ENCODE measurements at places on chromosomes 7 and 10.

DNA sequence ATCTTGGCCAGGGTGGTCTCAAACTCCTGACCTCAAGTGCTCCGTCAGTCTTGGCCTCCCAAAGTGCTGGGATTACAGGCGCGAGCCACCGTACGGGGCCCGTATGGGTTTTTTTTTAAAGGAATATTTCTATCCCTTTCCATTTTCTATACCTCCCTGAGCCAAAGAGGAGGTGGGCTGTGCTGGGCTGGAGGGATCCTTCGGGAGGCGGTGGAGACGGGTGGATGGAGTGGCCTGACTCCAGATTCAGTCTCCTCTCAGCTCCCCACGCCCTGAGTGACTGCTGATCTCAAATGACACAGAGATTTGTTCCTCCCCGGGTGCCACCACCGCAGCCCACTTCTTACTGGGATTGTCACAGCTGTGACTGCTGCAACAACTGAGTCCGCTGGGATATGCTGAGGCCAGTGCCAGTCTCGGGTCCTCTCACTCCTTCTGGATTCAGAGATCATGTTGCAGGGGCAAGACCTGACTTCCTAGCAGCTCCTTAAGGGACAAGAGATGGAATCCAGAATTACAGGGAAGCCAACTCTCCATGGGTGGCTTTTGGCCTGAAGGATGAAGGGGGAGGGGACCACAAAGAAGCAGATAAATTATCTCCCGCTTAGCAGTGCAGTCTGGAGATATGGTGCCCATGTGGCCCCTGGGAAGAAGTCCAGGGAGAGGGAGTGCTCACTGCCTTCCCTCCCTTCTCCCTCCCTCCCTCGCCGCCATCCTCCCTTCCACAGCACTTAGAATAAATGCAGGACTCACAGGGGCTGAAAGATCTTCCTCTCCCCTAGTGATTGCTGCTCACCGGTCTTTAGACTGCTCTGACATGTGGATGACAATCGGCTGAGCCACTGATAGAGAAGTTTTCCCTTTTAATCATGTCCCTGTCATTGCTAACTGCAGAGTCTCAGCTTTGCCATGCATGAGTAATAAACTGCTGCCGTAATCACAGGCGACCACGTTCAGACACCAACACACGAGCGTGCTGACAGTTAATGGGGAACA, 14.3 kb downstream of the GALNT17 start:
- DNase-seq, result no peak

DNA sequence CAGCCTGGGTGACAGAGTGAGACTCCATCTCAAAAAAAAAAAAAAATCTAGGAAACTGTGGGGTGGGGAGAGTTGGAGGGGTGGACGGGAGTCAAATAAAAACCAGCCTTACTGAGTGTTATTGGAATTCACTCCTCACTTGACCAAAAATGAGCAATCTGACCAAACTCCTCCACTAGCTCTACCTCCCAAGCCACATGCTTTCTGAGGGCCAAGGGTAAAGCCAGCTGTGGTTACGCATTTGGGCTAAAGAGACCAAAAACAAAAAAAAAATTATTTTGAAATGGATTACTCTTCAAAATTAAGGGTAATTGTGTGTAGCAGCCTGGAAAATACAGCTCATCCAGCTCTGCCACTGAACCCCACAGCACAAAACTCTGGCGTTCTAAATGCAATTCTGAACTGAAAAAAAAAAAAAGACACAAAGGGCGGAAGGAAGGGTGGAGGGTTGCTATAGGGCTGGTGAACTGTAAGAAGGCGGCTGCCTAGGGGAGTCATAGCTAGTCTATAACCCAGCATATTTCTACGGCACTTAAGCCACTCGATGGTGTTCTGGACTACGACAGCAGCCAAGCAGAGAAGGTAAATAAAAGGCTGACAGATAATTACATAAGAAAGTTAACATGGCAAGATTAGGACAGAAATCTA, 7.8 kb downstream of the ELMO1 start:
- DNase-seq, result no peak

GRCh38 chr7:22433710-22434460, 66.1 kb downstream of the STEAP1B start:
- no peak for DNase-seq

DNA sequence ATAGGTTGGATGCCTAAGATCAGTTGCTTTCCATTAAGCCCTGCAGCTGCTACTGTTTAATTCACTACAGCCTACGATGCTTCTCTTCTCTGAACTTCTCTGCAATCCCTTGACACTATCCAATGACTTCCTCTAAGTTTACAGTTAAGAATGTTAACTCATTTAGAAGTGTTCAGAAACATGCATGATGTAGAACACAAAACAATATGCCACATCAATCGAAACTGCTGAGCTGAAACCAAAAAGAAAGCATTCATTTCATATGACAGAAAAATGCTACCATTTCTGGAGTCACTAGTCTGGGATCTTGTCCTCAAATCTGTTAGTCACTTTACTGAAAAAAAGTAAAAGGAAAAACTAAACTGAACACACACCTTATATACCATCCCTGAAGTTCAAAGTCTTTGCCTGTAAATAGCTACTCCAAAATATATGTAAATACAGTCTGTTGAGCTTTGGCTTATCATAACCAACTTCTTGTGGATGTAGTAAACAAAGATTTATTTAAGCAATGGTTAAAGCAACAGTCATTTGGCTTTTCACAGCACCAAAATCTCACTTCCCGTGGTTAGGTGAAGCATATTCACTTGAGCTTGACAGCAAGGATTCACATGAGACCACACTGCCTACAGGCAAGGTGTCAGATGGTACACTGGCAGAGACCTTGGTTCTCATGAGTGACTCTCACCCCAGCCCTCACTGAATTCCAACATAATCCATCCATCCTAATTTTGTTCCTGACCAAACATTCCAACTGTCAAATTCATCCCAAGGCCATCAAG, 187.0 kb downstream of the PPP1R17 start:
- no peak for DNase-seq

DNA sequence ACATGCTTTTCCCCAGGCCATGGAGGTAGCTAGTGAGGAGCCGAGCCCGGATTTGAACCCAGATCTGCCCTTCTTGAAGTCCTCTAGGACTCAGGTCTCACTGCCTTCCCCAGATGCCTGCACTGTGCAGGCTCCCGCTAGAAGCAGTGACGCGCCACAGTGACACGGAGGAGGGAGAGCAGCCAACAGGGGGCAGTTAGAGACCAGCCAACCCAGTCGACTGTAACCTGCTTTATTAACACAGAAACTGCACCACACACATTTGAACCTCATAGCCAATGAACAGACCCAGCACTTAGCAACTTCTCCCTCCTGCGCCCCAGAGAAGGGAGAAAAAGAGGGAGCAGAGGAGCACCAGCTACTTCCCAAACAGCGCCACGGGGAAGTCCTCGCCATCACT, 27.4 kb downstream of the PILRA start:
- no peak for DNase-seq

DNA sequence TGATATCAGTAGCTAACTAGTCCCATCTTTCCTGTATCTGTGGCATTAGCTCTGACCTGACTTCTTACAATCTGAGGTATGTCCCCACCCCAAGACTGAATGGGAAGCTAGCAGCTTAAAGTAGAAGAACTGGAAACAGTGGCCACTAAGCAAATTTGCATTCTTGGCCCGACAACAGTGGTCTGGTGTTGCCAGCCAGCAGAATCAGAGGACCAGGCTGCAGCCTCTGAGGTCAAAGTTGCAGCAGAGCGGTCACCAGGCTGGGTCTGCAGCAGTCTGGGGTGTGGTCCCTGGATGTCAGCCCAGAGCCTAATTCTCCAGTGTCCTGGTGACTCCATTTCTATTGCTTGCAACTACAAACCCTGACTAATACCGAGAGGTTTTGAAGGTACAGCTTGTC, 26.3 kb downstream of the FAM107B start:
- no peak for DNase-seq

DNA sequence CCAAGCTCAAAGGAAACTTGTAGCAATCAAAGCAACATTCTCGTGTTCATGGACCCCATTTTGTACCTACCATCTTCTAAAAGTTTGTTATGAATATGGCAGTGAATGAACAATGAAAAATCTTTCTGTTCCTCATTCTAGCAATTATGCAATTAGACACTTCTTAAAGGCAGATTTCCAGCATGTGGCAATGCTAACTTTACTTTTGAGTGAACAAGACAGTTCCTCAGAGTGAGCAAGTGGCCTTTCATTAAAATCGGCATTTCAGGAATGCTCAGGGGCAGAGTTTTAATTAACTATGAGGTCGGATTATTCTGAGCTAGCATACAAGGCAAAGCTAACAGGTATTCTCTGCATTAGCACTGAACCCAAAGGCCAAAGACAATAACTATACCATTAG, 48.4 kb upstream of the NFE2L3 start:
- DNase-seq, result no peak

GRCh38 chr7:100357131-100357561, 771 bp upstream of the PILRB start:
- DNase-seq, result no peak

- DNase-seq, result peak; percentile 37
Observed at GRCh38 chr10:87578842-87579401, 74.2 kb downstream of the MINPP1 start.

DNA sequence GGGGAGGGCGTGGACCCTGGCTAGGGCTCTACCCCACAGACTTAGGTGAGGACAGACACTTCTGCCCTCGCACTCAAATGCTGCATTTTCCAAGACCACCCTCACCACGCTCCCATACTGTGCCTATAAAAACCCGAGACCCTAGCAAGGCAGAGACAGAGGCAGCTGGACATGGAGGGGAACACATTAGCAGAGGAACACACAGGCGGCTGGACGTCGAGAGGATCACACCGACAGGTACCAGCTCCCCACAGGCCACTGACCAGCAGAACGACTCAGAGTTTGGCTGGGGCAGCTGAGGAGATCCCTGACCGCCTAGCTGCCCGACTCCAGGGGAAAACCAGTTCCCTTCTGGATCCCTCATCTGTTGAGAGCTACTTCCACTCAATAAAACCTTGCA, 338.2 kb upstream of the SMIM30 start:
- DNase-seq, result no peak

- no peak for DNase-seq
Observed at GRCh38 chr10:80518807-80519360, 18.8 kb upstream of the SH2D4B start.

- DNase-seq, result no peak
Observed at GRCh38 chr10:79353000-79353406, 5.7 kb downstream of the PPIF start.

- DNase-seq, result no peak
Observed at GRCh38 chr7:45098983-45099839, 10.4 kb upstream of the NACAD start.

GRCh38 chr10:103739039-103739764, 116.2 kb downstream of the SH3PXD2A start:
- DNase-seq, result peak; percentile 92

DNA sequence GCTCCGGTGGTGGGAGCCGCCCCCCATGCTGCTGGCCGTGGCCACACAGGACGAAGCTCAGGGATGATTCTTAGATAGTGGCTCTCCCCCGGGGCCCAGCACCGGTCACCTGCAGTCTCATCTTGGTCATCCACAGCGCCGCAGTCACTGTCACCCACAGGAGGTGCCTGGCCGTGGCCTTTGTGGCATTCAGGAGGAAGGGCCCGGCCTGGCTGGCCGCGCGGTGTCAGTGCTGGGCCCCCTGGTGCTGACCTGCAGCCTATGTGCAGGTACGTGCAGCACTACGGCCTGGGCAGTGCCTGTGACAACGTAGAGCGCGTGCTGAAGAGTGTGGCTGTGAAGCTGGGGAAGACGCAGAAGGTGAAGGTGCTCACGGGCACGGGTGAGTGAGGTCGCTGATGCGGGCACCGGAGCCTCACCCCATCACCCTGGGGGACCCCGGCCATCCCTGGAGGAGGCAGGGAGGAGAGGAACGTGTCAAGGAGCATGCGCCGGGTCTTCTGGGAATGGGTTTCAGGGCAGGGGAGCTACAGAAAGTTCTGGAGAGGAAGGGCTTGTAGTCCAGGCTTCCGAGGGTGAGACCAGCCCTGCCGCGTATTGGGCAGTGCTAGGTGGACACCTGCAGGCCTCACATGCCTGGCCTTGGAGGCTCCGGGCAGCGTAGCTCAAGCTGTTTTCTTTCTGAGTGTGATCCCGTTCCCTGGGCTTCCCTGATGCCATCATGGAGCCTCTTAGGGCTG, 5.0 kb downstream of the SPRN start:
- no peak for DNase-seq

DNA sequence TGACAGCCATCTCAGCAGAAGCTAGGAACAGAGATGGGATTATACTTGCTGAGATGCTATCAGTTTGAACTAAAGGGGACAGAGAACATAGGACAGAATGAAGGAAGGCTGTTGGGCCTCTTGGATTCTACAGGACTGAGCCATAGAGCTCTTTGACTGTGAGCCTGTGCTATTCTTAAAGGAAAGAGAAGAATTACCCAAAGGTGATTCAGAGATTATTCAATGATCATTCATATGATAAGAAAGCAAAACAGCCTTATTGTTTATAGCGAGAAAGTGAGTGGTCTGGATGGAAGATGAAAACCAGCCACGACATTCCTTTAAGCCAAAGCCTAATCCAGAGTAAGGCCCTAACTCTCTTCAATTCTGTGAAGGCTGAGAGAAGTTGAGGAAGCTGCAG, 69.7 kb upstream of the NEUROD6 start:
- DNase-seq, result no peak

GRCh38 chr10:114289096-114289436, 50.0 kb downstream of the VWA2 start:
- no peak for DNase-seq

- DNase-seq, result peak; percentile 13
Observed at GRCh38 chr10:58189269-58189668, 78.4 kb downstream of the IPMK start.

- no peak for DNase-seq
Observed at GRCh38 chr10:123134343-123134914, 1.3 kb upstream of the HMX3 start.

DNA sequence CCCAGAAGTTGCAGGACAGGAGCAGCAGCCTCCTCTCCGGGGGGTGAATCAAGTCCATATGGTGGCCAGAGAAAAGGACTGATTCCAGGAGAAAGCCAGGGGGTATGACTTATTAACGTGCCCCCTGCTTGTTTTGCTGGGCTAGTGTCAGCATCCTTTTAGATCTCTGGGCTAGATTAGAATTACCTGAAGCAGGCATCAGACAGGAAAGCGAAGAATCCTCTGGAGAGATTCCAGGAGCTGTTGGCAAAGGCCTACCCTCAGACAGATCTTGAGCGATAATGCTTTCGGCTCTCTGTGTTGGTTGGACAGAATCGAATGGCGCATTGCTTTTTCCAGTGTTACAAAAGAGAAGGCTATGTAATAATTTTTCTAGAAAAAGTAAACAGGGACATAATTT, 164.0 kb upstream of the GLI3 start:
- DNase-seq, result no peak

DNA sequence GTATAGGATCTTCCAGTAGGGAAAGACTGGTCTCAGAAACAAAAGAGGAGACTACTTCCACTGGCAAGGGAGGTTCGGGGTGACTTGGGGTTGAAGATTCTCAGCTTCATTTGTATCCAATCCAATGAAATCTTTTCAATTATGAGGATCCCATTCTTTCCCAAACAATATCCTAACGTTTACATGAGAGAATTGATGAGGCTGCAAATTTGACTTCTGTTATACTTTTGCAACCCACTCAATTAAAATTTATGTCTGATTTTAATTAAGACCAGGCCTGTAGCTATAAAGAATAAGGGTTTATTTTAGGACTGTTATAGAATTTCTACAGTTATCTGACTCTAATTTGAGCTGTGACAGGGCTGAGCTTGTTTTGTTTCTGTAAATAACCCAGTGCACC, 251.5 kb downstream of the ANKRD7 start:
- DNase-seq, result no peak

GRCh38 chr10:71223347-71224058, 11.1 kb downstream of the UNC5B start:
- no peak for DNase-seq

All from AG08395 (cell line).